Tongue (tissue), 3 donors: ENCODE measurements at places on chromosomes 3 and 15.
A peak's percentile ranks its signal among the peaks of the same experiment; 100 is the strongest.

DNA sequence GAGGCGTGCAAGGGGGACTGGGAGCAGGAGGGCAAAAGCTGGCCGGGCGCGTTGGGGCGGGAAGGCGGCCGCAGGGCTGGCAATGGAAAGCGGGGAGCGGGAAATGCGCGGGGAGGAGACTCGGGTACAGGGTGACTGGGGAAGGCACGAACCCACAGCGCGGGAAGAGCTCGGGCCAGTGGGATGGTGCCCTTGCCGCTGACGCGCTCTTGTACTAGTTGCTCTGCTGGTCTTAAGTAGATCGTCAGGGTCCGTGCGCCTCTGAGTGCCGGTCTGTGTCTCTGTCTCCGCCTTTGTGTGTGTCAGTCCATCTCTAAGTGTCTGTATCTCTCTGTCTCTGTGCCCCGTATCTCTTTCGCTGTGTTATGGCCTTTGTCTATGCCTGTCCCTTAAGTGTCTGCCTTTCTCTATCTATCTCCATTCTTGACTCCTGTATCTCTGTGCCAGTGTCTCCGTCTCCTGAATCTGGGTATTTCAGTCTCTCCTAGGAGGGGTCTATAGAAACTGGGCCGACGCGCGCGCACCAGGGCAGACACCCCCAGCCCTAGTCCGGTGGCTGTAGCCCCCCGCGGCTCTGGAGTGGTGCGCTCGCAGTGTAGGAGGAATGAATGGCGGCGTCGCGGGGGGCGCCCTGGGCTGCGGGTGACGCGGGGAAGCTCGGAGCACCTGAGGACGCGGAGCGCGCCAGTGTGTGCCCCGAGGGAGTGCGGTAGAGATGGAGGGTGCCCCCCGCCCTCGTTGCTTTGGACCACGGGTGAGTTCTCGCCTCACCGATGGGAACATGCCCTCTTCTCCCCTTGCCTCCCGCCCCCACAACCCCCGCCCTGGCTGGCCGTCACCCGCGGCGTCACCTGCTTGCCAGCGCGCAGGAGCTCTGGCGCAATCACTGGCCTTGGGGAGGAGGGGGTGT lies 756 bp upstream of the CAMK2N2 start:
- DNase-seq = no peak

DNA sequence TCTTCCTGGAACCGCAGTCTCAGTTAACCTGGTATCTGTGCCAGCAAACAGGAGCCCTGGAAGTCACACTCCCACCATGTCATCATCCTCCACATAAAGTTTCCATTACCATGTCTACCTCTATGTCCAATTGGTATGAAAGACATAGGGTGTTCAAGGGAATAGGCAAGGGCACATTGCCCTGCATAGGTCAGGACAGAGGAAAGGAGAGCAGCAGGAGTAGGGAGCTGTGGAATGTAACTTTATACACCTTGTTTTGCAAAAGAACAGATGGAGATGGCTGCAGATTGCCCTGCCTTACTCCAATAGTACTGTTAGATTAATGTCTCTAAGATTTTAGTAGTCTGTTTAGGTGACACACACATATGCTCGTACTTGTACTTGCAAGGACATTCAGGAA lies 1056.4 kb downstream of the NTRK3 start:
- DNase-seq = no peak

GRCh38 chr3:117616227-117616626 lies 906.6 kb downstream of the TUSC7 start:
- DNase-seq = peak; percentile 5

GRCh38 chr3:196694941-196695848 lies 16.9 kb downstream of the CEP19 start:
- no peak for DNase-seq

- DNase-seq = no peak
These were observed 36.5 kb downstream of the ATP13A3 start for GRCh38 chr3:194450341-194450740.

DNA sequence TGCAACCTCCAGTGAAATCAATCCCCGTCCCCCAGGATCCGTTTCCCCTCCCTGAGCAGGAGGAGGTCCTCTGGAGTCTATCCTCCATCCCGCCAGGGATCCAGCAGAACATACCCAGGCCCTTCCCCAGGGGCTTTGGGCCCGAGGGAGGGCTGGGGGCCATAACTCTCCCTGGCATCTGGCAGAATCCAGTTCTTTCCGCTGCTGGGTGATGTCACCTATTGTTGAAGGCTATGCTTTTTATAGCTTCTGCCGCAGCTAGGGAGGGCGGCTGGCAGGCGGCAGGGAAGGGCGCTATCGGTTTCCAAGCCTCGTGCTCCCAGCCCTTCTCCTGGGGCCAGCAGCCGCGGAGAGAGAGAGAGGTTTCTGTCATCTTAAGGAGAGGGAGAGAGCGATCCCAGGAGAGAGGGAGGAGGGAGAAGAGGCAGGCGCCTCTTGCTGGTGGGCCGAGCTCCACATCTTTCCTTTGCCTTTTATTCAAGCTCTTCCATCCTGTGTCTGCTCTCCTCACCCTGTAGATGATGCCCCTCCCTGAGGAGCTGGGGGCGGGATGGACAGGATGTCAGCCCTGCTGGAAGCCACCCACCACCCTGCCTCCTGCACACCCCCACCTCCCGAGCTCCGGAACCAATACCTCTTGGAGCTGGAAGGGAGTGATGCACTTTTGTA lies 120.1 kb downstream of the ANP32A start:
- DNase-seq = peak; percentile 85

- DNase-seq = no peak
These were observed 5.5 kb downstream of the ARHGEF3 start for GRCh38 chr3:56796202-56796601.

DNA sequence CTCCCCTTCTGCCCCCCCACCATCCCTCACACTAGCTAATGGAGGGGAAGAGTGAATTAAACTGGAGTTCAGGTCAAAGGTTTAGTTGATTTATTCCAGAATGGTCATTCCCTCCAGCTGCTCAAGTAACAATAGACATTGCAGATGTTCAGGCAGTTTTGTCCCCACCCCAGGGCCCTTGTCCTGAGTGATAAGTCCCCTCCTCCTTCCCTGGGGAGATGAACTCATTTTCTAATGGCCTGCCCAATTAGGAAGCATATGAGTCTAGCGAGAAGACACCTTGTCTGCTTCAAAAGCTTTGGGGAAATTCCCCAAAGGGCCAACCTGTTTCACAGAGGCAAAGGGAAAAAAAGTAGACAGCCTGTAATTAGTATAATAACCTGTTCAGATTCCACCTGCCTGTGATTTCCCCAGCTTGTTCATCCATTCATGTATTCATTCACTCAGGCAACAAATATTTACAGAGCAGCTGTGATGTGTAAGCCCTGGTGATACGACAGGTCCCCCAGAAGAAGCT lies 165.3 kb downstream of the SHQ1 start:
- no peak for DNase-seq

DNA sequence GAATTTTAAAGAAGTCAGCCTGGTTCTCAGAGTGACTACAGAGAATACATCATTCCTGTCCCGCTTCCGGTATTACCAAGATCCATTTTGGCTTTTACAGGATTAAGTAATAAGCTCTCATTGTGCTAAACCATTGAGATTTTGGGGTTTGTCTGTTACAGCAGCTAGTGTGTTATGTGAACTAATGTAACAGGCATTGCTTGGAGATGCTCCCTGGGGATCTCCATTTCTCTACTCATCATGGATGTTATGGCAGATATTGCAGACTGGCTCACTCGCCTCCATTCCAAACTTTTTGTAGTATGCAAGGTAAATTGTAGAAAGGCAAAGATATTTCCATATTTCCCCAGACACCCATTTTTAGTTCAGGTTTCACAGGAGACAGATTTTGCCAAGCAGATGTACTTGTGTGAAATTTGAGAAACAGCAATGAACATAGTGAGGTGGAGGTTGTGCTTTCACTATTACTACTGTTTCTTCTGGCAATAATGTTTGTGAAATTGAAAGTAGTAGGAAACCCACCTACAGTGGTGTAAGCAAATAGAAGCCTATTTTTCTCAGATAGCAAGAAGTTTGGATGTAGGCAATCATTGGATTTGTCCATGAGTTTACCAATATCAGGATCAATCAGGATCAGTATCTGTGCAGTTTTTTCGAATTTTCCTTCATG lies 177.1 kb upstream of the GALNT15 start:
- DNase-seq = no peak

DNA sequence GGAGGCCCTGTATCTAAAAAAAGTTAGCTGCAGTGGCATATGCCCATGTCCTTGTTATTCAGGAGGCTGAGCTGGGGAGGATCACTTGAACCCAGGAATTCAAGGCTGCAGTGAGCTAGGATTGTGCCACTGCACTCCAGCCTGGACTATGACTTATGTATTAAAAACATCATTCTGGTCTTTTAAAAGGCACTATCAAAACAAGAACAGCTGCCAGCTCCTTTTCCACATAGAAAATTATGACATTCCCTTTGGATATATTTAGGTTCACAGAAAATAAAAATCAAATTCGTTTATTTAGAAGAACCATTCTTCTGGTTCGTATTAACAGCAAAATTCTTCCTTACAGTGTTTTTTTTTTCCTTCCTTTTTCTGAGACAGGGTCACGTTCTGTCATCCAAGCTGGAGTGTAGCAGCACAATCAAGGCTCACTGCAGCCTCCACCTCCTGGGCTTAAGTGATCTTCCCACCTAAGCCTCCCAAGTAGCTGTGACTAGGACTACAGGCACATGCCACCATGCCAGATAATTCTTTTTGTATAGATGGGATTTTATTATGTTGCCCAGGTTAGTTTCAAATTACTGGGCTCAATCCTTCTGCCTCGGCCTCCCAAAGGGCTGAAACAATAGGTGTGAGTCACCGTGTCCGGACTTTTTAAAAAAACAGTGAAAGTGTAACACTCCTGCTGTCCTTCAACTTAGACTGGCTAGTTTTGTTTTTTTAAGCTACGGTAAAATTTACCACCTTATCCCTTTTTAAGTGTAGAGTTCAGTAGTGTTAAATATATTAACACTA lies 13.9 kb downstream of the ICE2 start:
- DNase-seq = no peak

- no peak for DNase-seq
These were observed 161.2 kb downstream of the ALCAM start for GRCh38 chr3:105527949-105528348.

GRCh38 chr3:157329551-157329950 lies 107.1 kb upstream of the PTX3 start:
- no peak for DNase-seq

- no peak for DNase-seq
These were observed 18.5 kb downstream of the PRR23E start for GRCh38 chr3:127211118-127212060.

DNA sequence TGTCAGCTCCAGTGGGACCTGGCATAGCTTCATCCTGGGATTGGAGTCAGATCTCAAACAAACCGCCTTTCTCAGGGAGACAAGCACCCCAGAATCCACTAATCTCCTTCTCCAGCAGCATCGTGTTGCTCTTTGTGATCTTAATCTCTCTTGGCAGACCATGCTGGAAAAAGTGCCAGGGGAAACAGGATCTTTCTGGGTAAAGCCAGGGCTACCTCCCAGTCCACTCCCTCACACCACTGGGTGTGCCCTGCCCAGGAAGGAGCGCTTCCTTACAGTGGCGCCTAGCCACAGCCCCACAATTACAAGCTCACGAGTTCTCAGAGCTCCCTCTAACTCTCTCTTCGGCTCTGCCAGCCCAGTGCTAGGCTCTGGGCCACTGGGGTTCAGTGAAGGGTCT lies 32.2 kb downstream of the RPLP1 start:
- peak; percentile 80 for DNase-seq

DNA sequence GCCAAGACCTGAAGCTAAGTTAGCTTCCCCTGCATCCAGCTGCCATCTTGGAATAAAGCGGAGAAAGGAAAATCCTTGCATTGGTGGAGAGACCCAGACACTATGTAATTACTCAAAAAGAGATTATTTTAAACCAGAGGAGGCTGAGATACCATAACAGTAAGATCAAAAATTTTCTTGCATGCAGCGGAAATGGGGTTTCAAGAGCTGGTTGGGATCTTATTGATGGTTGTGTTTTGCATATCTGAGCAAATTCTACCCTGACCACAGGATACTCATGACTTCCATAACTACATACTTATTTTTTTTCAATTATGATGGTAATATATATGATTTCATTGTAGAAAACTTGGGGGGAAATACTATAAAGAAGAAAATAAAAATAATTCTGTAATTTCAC lies 17.5 kb downstream of the TMEM158 start:
- DNase-seq = no peak

GRCh38 chr3:134189849-134190248 lies 60.8 kb downstream of the RYK start:
- no peak for DNase-seq
